ENCODE measurements at places on chromosomes 13 and 19.

- no peak for DNase-seq
These were observed 17.9 kb upstream of the TINCR start for GRCh38 chr19:5585461-5586299.

DNA sequence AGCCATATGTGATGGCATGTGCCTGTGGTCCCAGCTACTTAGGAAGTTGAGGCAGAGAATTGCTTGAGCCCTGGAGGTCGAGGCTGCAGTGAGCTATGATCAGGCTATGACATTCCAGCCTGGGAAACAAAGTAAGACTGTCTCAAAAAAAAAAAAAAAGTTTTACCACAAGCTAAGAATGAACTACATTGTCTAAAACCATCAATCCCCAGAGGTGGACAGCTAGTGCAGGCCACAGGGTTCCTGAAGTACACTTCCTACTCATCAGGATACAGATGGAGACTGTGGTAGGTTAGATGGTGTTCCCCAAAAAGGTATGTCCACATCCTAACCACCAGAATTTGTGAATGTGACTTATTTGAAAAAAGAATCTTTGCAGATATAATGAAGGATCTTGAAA, 63.5 kb upstream of the DOCK9 start:
- DNase-seq, result no peak

- no peak for DNase-seq
These were observed 379 bp downstream of the LRP3 start for GRCh38 chr19:33194532-33194885.

DNA sequence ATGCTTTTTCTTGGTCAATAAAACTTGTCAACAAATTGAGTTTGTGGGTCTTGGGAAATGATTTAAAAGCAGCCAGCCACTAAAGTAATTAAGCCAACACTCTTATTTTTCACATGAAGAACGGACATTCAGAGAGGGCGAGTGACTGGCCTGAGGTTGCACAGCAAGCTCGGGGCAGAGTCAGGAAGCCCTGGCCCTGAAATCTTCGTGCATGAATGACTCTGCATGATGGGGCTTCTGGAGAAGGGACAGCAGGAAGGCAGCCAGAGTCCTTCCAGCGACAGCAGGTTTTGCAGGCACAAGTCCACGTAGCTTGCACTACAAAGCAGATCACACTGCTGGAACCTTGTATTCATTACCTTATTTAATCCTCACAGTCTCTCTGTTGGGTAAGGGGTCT, 232.5 kb downstream of the ZNF536 start:
- no peak for DNase-seq

- DNase-seq, result peak; percentile 15
These were observed 53.0 kb upstream of the ZNF254 start for GRCh38 chr19:24033963-24034342.

GRCh38 chr13:31116224-31116623, 45.5 kb downstream of the HSPH1 start:
- DNase-seq, result no peak

Data from central memory CD8-positive, alpha-beta T cell (primary cell).